Smooth muscle cell of the coronary artery (primary cell): ENCODE measurements at places on chromosomes 4 and X. TPM values are rescaled to one million over a fixed set of nuclear protein-coding genes. Genes with fewer than 3 reads are reported as not detected.

CLDN22 gene
- 0.23 TPM in 1 of 2 replicates, not detected in the other for total RNA-seq

GUCY1A1 gene
- total RNA-seq = 0.08 and 1.5 TPM in 2 replicates

CLRN2 gene
- total RNA-seq = not detected in 2 replicates

UGT2A1 gene
- 0.68 TPM in 1 of 2 replicates, not detected in the other for total RNA-seq

DCX gene
- not detected in 2 replicates for total RNA-seq

CABS1 gene
- not detected in 2 replicates for total RNA-seq

CDX4 gene
- not detected in 2 replicates for total RNA-seq

ALB gene
- not detected in 2 replicates for total RNA-seq

FSTL5 gene
- total RNA-seq = 0.12 TPM in 1 of 2 replicates, not detected in the other

MAGEA10 gene
- total RNA-seq = not detected in 2 replicates

P2RY8 gene
- total RNA-seq = under 0.01 TPM in 1 of 2 replicates, not detected in the other

SNX25 gene
- 20.2 and 26.0 TPM in 2 replicates for total RNA-seq

SLC26A1 gene
- 0.08 and 0.35 TPM in 2 replicates for total RNA-seq

TLR2 gene
- 0.12 TPM in 1 of 2 replicates, not detected in the other for total RNA-seq

DKK2 gene
- total RNA-seq = 0.38 and 1.9 TPM in 2 replicates

CT45A1 gene
- total RNA-seq = not detected in 2 replicates

MAGEE2 gene
- not detected in 2 replicates for total RNA-seq

TMPRSS11A gene
- not detected in 2 replicates for total RNA-seq

CFAP99 gene
- not detected in 2 replicates for total RNA-seq

HNRNPH2 gene
- total RNA-seq = 88.2 and 96.9 TPM in 2 replicates

POU4F2 gene
- not detected in 2 replicates for total RNA-seq

ARHGAP36 gene
- total RNA-seq = not detected in 2 replicates

AWAT2 gene
- 0.08 TPM in 1 of 2 replicates, not detected in the other for total RNA-seq

SUPT20HL2 gene
- not detected in 2 replicates for total RNA-seq

RBMXL3 gene
- not detected in 2 replicates for total RNA-seq

PDCL2 gene
- total RNA-seq = not detected in 2 replicates

CTAG1B gene
- total RNA-seq = not detected in 2 replicates
